Anterior cingulate cortex (tissue), 58 donors: ENCODE measurements at places on chromosomes 4 and X.

DNA sequence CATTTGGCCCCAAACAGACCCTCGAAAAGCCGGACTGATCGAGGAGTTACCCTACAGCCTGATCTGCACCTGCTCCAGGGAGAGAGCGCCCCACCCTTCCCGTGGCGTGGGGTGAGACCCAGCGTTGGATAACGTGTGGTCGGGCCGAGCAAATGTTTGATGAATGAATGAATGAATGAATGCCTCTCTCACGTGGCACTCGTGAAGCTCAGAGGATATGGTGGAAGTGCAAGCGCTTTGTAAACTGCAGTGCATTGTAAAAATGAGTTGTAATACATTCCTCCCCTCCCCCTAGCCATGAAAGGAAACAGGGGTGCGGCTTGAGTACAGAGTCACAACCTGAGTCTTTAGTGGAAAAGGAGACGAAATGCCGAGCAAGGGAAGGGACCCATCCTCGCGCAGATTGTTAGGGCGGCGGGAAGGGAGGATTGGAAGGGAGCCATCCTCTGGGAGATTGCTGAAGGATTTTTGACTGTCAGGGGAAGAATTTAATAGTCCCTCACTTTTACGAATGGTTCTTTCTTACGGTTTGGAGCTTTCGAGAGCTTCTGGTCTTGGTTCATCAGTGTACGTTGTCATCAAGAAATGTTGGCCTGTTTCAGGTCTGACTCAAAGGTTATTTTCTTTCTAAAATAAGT lies 772 bp upstream of the FBXW7 start:
- DNase-seq, result no peak

DNA sequence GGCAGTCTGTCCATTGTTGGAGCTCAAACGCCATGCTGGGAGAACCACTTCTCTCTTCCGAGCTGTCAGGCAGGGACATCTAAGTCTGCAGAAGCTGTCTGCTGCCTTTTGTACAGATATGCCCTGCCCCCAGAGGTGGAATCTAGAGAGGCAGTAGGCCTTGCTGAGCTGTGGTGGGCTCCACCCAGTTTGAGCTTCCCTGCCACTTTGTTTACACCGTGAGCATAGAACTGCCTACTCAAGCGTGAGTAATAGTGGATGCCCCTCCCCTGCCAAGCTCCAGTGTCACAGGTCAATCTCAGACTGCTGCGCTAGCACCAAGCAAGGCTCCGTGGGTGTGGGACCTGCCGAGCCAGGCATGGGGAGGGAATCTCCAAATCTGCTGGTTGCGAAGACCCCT lies 145.7 kb downstream of the VSIG4 start:
- no peak for DNase-seq

- no peak for DNase-seq
These were observed 53.5 kb upstream of the PRSS48 start for GRCh38 chr4:151223465-151223864.

DNA sequence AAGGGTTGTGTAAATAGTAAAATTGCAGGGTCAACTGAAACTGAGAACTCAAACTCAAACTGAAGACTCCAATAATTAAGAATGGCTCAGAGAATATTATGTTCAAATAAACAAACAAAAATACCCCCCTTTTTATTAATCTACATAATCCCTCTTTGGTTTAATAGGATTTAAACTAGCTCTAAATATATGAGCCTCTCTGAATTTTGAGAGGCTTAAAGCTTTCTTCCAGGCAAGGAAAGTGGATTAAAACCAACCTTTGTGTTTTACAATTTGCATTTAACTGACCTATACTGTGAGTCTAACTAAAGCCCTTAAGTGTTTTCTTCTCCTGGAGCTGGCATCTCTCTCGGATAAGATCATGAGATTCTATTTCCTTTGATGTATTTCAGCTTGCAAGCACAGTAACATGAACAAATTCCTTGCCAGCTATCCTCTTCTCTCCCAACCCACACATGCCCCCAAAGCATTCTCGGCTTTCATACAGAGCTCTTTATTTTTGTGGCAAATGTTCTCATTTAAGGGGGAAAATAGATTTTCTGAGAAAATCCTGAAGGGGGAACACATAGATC lies 1310.8 kb upstream of the AGA start:
- no peak for DNase-seq

DNA sequence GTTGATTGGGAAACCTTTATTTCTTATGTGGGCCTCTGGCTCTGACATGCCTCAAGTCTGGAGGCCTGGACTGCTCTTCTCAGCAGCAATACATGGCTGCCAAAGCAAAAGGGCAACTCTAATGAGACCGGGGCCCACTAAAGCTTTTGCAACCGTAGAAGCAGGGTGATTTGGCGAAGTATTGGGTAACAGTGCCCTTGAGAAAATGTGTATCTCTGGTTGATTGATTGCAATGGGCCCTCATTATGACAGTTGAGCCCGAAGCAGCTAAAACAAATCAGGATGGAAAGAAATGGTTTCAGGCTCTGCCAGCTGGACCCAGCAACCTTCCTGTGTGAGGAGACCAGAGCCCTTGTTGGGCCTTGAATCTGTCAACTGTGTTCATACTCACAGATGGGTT lies 73.4 kb downstream of the CLCN4 start:
- no peak for DNase-seq

- no peak for DNase-seq
These were observed 180.7 kb upstream of the MXRA5 start for GRCh38 chrX:3527166-3527565.

GRCh38 chrX:40012868-40013265 lies 84.9 kb downstream of the BCOR start:
- DNase-seq, result no peak

DNA sequence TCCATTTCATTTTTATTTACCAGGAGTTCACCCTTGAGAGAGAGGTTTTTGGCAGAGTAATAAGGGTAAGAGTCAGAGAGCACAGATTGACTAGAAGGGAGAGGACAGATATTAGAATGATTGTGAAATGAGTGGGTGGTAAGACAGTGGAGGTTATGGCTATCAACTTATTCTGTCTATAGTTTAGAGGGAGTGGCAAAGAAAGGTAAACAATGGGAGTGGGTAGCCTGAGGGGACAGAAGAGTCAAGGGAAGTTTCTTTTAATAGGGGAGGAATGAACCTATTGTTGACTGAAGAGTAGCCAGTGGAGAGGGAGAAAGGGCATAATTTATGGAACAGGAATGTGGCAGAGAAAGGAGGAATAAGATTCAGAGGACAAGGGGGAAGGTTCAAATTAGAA lies 186.5 kb upstream of the NRK start:
- no peak for DNase-seq

DNA sequence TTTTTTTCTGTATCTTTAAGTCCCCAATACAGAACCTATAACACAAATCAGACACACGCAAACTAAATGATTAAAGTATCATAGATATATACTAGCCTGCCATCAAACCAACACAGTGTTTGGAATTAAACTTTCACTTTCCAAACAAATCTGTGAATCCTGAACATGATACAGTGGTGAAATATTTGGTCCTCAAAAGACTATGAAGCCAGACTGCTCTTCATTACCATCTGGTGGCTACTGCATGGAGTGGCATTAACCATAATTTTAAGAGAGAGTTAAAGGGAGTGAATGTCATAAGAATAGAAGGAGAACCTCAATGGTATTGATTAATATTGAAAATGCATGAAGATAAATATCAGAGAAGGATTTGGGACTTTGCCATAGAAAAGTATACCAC lies 9.2 kb upstream of the GABRA4 start:
- no peak for DNase-seq

DNA sequence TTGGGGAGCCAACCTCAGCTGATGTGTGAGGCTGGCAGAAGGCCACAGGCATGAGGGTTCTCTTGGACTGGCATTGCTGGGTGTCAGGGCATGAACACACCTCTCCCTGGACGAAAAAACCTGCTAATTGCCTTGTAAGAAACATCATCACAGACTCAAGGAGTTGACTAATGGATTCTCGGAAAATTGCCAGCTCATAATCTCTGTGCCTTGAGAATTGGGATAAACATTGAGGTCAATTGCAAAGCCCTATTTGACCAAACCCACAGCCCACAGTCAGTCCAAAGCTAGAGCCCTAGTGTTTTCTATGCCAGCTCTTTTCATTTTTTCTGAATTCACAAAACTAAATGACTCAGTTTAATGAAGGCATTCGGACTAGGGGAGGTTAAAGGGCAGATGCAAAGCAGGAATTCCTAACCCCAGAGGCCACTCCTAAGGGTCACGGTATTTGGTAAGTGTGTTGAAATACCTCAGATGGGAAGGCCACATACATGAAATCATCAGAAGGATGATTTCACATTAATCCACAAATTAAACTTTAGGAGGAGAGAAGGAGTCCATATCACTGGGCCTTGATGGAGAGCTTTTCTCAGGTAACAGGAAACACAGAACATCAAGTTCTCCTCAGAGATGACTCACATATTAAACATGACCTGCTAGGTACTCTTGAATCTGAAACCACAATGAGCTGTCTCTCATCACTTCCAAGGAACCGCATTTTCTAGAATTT lies 39.0 kb upstream of the RASL11B start:
- no peak for DNase-seq

DNA sequence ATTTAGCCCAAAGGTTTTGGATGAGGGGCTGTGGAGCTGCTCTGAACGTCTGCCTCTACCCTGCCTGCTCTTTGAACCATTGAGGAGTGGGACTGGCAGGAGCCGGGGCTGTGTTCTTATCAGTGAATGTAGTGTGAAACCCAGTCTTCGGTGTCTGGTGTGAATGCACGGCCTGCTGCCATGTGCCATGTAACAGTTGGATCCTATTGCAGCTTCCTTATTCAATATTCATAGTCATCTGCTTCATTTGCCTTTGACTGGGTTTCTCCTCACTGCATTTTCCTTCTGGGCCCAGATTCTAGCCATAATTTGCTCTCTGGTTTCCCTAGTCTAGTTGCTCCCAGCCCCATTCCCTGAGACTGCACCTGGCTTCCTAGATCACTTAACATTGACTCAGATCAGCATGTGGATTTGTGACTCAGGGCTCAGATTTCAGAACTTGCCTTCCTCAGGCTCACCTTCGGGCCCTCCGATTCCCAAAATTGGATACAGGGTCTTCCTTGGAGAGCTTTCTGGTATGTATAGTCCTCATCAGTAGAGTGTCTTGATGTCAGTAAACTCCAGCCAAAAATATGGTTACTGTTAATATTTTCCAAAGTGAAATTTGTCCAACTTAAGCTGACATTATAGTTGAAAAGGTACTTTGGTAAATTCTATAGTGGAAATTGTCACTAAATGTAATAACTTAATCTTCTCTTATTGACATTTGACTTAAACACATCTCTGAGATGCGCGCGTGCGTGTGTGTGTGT lies 94.0 kb upstream of the DDIT4L start:
- DNase-seq, result no peak

GRCh38 chr4:70969076-70969475 lies 24.4 kb upstream of the DCK start:
- DNase-seq, result no peak

GRCh38 chr4:42237451-42237850 lies 85.0 kb upstream of the BEND4 start:
- no peak for DNase-seq

DNA sequence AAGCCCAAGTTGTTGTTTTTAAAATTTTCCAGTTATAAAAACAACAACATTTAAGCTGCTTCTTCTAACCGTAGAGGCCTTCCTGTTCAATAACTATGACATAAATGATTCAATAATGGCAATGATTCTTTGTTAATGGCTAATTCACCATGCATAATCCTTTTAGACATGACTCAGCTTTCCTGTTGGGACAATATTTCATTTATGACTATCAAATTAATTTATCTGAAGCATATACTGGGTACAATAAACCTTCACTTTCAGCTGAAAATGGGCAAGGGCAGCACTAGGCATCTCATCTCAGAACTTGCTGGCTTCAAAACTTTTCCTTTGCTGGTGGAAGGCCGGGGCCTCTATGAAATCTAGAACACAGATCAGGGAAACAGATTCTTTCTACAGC lies 38.9 kb downstream of the TBC1D9 start:
- no peak for DNase-seq

DNA sequence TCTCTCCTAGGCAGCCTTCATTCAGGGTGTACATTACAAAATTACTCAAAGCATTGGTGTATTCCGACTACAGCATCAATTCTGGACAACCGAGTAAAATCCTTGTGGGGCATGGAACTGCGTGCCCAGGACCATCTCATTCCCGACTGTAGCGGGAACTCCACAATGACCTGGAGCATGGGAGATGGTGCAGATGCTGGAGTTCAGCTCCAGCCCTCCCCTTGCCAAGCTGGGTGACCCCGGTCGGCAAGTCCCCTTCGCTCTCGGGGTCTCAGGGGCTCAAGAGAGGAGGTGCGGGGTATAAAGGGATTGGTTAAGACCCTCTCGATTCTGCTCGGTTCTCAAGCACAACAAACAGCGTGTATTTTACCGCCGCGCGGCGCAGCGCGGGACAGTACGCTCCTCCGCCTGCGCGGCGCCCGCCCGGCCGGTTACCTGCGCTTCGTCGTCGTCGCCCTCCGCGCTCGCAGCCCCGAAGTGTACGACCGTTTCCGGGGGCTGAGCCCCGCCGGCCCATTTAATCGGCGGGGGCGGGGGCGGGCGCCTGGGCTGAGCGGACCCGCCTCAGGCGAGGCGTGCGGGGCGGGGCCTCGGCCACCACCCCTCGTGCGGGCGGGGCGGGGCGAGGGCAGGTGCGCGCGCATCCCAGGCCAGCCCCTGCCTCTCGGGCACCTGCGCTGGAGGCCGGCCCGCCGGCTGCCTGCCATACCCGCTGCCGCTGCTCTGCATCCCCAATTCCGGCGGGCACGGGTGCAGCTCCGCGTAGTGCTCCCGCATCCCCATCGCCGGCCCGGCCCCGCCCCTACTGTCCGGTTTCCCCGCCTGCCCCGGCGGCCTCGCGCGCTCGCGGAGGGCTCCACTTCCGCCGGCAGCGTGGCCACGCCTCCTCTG lies at the start of gene G6PD:
TSS of gene G6PD (minus strand) at position 493 of the 891 bp plus-strand sequence. CDS start 691 bp downstream, outside the sequence.
- DNase-seq, result peak; percentile 78

GRCh38 chrX:130395341-130395740 lies 6.4 kb upstream of the RBMX2 start:
- DNase-seq, result no peak

GRCh38 chr4:102139932-102140331 lies 205.3 kb downstream of the SLC39A8 start:
- no peak for DNase-seq

- no peak for DNase-seq
These were observed 24.4 kb upstream of the RP2 start for GRCh38 chrX:46812445-46812844.

DNA sequence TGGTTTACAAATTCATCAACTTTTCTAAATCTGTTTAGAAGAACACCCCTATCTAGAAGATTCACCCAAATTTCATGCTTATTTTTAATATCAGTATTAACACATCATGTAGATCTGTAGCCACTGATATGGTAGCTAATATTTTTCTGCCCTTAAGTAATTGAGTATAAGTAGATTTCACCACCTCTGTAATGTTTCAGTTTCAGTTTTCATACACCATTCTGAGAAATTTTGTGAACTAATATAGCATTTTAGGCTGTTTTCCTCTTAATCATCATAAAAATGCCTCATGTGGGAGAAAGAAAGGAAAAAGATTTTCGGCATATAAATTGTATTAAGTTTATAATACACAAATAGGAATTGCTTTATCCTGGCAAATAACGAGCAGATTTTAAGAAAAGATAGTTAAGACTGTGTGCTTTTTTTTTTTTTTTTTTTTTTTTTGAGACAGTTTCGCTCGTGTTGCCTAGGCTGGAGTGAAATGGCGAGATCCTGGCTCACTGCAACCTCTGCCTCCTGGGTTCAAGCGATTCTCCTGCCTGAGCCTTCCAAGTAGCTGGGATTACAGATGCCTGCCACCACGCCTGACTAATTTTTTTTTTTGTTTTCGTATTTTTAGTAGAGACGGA lies 21.4 kb upstream of the RBPJ start:
- DNase-seq, result no peak
